Naive thymus-derived CD4-positive, alpha-beta T cell (primary cell): ENCODE measurements at places on chromosomes 7 and 10. TPM values are rescaled to one million over a fixed set of nuclear protein-coding genes. Genes with fewer than 3 reads are reported as not detected.

- no peak for DNase-seq
- H3K27me3 ChIP-seq: no peaks in the 10 kb centered on the region
- H3K36me3 ChIP-seq: no peaks in the 10 kb centered on the region
- no peak overlapping the region for H3K4me3 ChIP-seq
- no peak overlapping the region for H3K27ac ChIP-seq
Measured at GRCh38 chr10:88332503-88333247, 250.4 kb downstream of the RNLS start.

GRCh38 chr7:45543473-45543872 is 30.7 kb upstream of the ADCY1 start:
- no peaks in the 10 kb centered on the region for H3K4me1 ChIP-seq
- no peaks in the 10 kb centered on the region for H3K36me3 ChIP-seq
- no peak overlapping the region for H3K4me3 ChIP-seq
- no peak overlapping the region for H3K27ac ChIP-seq
- DNase-seq: no peak

The PPP1R17 gene
- total RNA-seq: not detected

DNA sequence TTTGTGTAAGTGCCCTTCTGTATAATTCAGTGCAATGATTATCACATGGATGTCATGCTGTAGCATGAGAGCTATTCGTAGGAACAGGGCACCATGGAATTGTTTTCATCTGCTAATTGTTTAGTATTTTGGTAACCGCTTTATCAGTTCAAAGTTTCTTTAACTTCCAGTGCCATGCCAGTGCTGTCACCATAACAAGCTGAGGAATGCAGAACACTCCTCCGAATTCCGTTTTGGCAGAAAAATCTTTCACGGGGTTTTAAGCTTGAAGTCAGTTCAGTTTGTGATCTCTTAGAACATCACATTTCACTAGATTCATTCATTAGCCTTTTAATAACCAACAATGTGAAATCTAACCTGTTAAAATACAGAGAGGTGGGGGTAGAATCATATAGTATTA is 117.2 kb upstream of the SEMA3C start:
- H3K4me1 ChIP-seq: no peaks in the 10 kb centered on the region
- no peak for DNase-seq
- H3K27ac ChIP-seq: no peak overlapping the region
- H3K27me3 ChIP-seq: no peaks in the 10 kb centered on the region
- no peaks in the 10 kb centered on the region for H3K36me3 ChIP-seq

The GIMAP7 gene
- 320 and 321 TPM in 2 replicates for total RNA-seq

- no peak for DNase-seq
- H3K4me1 ChIP-seq: no peaks in the 10 kb centered on the region
- no peaks in the 10 kb centered on the region for H3K27me3 ChIP-seq
- H3K4me3 ChIP-seq: no peak overlapping the region
- H3K27ac ChIP-seq: no peak overlapping the region
- H3K36me3 ChIP-seq: no peaks in the 10 kb centered on the region
Measured at GRCh38 chr10:43867667-43868565, 219.2 kb upstream of the ZNF32 start.

DNA sequence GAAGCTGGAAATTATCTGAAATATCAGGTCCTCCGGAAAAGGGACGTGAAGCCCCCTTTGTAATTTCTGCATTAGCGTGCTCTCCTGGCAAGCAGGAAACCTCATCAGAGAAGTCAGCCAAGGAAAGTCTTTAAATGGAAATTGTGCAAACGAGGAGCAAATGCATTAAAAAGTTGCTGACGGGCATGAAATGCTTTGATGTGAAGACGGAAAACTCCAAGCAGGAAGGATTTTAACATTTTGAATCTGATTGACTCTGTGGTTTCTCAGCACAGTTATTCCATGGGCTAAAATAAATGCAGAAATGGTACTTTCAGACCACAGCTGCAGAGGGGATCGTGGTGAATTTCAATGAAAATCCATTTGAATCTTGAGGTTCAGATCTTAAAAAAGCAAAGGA is 167.8 kb downstream of the AHR start:
- DNase-seq: no peak
- no peak overlapping the region for H3K27ac ChIP-seq
- H3K36me3 ChIP-seq: no peaks in the 10 kb centered on the region
- no peaks in the 10 kb centered on the region for H3K4me1 ChIP-seq

- H3K36me3 ChIP-seq: no peaks in the 10 kb centered on the region
- no peak for DNase-seq
- no peaks in the 10 kb centered on the region for H3K4me1 ChIP-seq
- no peak overlapping the region for H3K4me3 ChIP-seq
- no peak overlapping the region for H3K27ac ChIP-seq
- no peaks in the 10 kb centered on the region for H3K27me3 ChIP-seq
Measured at GRCh38 chr10:586151-586550, 103.3 kb downstream of the DIP2C start.

- H3K4me1 ChIP-seq: no peaks in the 10 kb centered on the region
- no peaks in the 10 kb centered on the region for H3K36me3 ChIP-seq
- no peaks in the 10 kb centered on the region for H3K27me3 ChIP-seq
- no peak for DNase-seq
Measured at GRCh38 chr10:47184273-47184672, 115.7 kb upstream of the GDF10 start.

The PAPSS2 gene
- 0.81 TPM for total RNA-seq

DNA sequence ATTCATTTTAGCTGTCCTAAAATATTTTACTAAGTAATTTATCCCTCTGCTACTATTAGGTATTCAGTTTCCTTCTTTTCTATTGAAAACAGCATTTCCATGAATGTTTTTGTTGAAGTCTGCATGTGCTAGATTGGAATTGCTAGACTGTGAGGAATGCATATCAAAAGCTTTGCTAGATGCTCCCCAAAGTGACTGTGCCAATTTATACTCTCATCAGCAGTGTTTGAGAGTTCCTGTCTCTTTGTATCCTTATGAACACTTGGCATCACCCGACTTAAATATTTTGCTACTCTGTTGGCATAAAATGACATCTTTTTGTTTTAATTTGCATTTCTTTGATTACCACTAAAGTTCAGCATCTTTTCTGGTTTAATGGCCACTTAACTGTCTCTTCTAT is 45.0 kb upstream of the PRR15 start:
- no peak overlapping the region for H3K27ac ChIP-seq
- DNase-seq: no peak
- no peak overlapping the region for H3K4me3 ChIP-seq
- H3K27me3 ChIP-seq: no peaks in the 10 kb centered on the region
- H3K4me1 ChIP-seq: no peaks in the 10 kb centered on the region

- H3K27me3 ChIP-seq: no peaks in the 10 kb centered on the region
- H3K4me3 ChIP-seq: no peak overlapping the region
- no peak overlapping the region for H3K27ac ChIP-seq
- no peaks in the 10 kb centered on the region for H3K36me3 ChIP-seq
- no peaks in the 10 kb centered on the region for H3K4me1 ChIP-seq
- no peak for DNase-seq
Measured at GRCh38 chr7:16315280-16315679, 106.1 kb downstream of the CRPPA start.

DNA sequence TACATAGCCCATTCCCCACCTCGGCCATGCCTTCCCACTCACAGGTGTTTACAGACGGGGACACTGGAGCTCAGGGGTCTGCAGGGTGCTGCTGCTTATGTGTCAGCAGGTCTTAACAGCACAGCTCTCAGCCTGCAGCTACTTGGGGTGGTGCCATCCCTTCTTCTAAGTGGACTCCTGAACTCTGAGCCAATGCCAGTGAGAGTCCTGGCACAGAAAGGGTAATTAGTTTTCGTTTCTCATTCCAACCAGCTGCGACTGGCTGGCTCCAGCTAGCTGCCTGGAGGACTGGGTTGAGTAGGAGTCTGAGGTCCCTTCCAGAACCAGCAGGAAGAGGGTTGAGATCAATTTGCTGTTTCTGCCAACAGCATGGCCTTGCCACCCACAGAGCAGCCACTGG is 88.3 kb upstream of the AGK start:
- H3K4me3 ChIP-seq: no peak overlapping the region
- no peaks in the 10 kb centered on the region for H3K36me3 ChIP-seq
- no peak overlapping the region for H3K27ac ChIP-seq
- no peaks in the 10 kb centered on the region for H3K27me3 ChIP-seq

The POLR2J2 gene
- total RNA-seq: 21.9 and 23.9 TPM in 2 replicates

The UPK3BL2 gene
- 64.6 TPM for total RNA-seq

- no peak for DNase-seq
- H3K27ac ChIP-seq: no peak overlapping the region
- no peak overlapping the region for H3K4me3 ChIP-seq
- H3K36me3 ChIP-seq: no peaks in the 10 kb centered on the region
Measured at GRCh38 chr7:39967406-39968161, 17.5 kb downstream of the CDK13 start.

GRCh38 chr7:94059746-94060145 is 55.6 kb upstream of the BET1 start:
- H3K27ac ChIP-seq: no peak overlapping the region
- no peaks in the 10 kb centered on the region for H3K27me3 ChIP-seq
- DNase-seq: no peak
- peaks cover 3% of the 10 kb centered on the region for H3K4me1 ChIP-seq

- DNase-seq: no peak
- no peaks in the 10 kb centered on the region for H3K4me1 ChIP-seq
Measured at GRCh38 chr7:156668130-156668741, 27.7 kb downstream of the RNF32 start.

- no peaks in the 10 kb centered on the region for H3K27me3 ChIP-seq
- no peak overlapping the region for H3K4me3 ChIP-seq
- H3K4me1 ChIP-seq: no peaks in the 10 kb centered on the region
- H3K27ac ChIP-seq: no peak overlapping the region
- no peaks in the 10 kb centered on the region for H3K36me3 ChIP-seq
Measured at GRCh38 chr10:126207313-126207771, 180.9 kb downstream of the ADAM12 start.

DNA sequence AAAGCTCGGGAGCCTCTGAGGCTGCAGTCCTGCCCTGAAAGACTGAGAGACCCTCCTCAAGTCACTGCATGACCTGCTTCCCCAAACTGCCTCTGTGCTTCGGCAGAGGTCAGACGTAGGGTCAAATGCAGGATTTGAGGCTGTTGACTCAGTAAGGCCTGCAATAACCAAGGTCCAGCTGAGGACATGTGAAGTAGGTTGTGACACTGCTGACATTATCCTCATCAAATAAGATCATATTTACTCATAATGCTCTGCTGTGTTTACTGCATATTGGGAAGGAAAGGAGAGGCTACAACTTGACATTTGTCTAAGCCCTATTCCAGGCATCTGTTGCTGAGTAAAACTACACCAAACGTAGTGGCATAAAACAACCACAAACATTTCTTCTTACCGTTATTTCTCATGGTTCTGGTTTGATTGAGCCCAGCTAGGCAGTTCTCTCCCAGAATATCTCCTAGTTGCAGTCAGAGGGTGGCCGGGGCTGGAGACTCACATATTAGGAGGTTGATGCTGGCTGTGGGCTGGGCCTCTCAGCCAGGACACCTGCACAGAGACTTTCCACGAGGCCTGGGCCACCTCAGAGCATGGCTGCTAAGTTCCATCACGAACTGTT is 122.1 kb upstream of the STK17A start:
- H3K36me3 ChIP-seq: no peaks in the 10 kb centered on the region
- H3K27ac ChIP-seq: no peak overlapping the region
- no peak for DNase-seq
- H3K4me1 ChIP-seq: no peaks in the 10 kb centered on the region

The GPRIN2 gene
- not detected for total RNA-seq

GRCh38 chr7:156680281-156680680 is 39.7 kb downstream of the RNF32 start:
- no peak overlapping the region for H3K4me3 ChIP-seq
- H3K4me1 ChIP-seq: no peaks in the 10 kb centered on the region
- DNase-seq: no peak
- H3K27ac ChIP-seq: no peak overlapping the region
- H3K27me3 ChIP-seq: no peaks in the 10 kb centered on the region
- H3K36me3 ChIP-seq: peaks cover 11% of the 10 kb centered on the region

The CCDC172 gene
- total RNA-seq: not detected

DNA sequence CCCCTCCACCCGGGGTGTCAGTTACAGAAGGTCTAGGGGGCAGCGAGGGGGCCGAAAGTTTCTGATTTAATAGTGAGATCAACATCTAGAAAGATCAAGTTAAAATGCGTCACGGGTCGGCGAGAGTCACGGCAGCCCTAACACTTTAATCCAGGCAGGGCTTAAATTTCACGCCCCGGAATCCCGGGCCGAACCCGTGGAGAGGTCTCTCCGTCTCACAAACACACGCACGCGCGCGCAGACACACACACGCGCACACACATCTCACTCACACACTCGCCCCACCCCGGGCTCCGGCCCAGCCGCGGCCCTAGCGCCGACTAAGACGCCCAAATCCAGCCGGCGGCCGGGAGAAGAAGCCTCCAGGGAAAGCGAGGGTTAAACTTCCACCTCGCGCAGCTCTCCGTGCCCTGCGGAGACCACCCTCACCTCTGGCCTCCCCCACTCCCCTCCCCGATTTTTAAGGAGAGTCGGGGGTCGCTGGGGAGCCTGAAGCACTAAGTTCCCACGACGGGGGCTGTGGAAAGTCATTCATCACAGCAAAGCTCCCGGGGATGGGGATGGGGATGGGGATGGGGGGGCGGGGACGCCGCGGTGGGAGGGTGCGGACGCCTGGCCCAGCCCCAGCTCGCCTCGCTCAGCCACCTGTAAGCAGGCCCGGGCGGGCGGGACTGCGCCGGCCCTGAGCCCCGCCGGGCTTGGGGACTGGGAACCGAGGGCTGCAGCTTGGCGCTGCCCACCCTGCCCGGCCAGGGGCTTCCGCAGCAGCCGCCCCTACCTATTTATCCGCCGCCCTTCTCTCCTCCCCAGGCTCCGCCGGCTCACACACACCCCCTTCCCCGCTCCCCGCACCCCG is 1.6 kb downstream of the PDGFA start:
- peaks cover 20% of the 10 kb centered on the region for H3K27me3 ChIP-seq
- no peak for DNase-seq
- H3K36me3 ChIP-seq: no peaks in the 10 kb centered on the region
- H3K27ac ChIP-seq: no peak overlapping the region

DNA sequence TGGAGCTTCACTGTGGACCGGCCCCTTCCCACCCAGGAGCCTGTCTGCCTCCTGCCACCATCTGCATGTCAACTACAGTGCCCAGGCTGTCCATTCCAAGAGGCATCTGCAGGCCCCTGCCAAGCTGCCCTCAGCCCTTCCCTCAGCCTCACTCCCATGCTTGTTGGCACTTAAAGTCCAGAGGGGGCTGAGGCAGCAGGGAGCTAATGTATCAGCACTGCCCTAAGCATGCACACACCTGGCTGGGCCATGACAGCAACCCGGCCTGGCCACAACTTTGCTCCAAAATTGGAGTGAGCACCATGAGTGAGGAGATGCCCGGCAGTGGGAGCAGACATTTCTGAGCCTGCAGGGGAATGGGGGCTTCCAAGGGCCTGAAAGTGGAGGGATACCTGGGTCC is 417.5 kb upstream of the GRM3 start:
- H3K27me3 ChIP-seq: no peaks in the 10 kb centered on the region
- H3K4me1 ChIP-seq: no peaks in the 10 kb centered on the region
- no peak overlapping the region for H3K27ac ChIP-seq
- no peak overlapping the region for H3K4me3 ChIP-seq
- no peak for DNase-seq
- H3K36me3 ChIP-seq: no peaks in the 10 kb centered on the region

DNA sequence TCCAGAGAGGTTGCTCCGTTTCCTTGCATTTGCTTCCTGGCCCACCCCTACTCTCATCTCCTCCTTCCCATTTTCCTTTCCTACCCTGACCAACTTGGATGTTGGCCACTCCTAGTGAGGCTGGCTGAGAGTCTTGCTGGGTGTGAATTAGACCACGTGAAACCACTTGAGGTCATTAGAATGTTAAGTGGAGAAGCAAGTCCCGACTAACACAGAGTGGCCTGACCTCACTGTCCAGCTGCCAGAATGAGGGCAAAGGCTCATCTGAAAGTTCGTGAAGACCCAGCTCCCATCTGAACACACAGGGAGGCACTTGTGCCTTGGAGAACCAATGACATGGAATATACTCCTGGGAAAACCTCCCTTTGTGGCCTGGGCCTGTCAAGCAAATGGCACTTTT is 80.8 kb downstream of the WDR11 start:
- no peaks in the 10 kb centered on the region for H3K4me1 ChIP-seq
- H3K4me3 ChIP-seq: no peak overlapping the region
- H3K27me3 ChIP-seq: no peaks in the 10 kb centered on the region

The CRHR2 gene
- total RNA-seq: not detected
